Left ventricle myocardium inferior (tissue), 1 donor: ENCODE measurements at places on chromosomes 12 and 14. TPM values are rescaled to one million over a fixed set of nuclear protein-coding genes. Genes with fewer than 3 reads are reported as not detected.

EEF1AKMT3 gene
- total RNA-seq, result 0.99 TPM

RIPK3 gene
- total RNA-seq, result 3.6 TPM

- H3K4me3 ChIP-seq, result peak overlapping the region; percentile 97
- peaks cover 38% of the 10 kb centered on the region for H3K36me3 ChIP-seq
- peak overlapping the region; percentile 90 for H3K27ac ChIP-seq
- DNase-seq, result no peak
- H3K4me1 ChIP-seq, result peaks cover 25% of the 10 kb centered on the region
- no peaks in the 10 kb centered on the region for H3K27me3 ChIP-seq
These were observed 706 bp downstream of the PRMT5 start for GRCh38 chr14:22928237-22929103.

DNA sequence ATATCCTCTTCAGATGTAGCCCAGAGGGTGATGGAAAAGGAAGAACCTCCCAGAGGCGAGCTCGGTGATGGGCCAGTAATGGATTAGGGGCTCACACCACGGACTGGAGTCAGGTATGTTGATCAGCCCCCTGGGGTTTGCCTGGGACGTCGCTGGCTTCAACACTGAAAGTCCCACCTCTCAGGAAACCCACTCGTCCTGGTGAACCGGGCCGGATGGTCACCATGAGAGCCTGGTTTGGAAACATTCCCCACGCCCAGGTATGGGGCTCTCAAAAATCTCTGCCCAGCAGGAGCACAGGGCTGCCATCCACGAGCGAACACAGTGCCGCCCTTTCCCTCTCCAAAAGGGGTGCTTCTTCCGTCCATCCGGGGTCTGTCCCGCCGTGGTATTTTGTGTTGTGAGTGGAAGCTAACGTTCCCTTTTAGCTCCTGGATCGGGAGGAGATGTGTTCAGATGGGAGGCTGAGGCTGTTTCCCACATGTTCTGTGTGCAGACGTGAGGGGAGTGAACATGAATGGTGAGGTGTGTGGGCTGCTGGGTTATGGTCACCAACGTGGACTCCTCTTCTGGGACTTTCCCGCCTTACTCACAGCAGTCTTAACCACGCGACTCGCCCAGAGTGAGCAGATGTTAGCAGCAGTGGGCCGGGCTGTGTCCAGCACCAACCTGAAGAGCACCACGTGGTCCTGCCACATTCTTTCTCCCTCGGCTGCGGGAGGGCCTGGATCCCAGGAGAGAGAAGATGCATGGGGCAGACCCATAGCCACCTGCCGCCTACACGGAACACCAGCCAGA, 139.2 kb downstream of the KIF26A start:
- no peaks in the 10 kb centered on the region for H3K4me1 ChIP-seq
- no peak overlapping the region for H3K27ac ChIP-seq
- peak; percentile 11 for DNase-seq
- H3K36me3 ChIP-seq, result no peaks in the 10 kb centered on the region
- peaks cover 51% of the 10 kb centered on the region for H3K27me3 ChIP-seq

GRCh38 chr12:103969391-103969790, 3.7 kb downstream of the TDG start:
- DNase-seq, result no peak
- peaks cover 5% of the 10 kb centered on the region for H3K36me3 ChIP-seq
- H3K27me3 ChIP-seq, result no peaks in the 10 kb centered on the region
- H3K27ac ChIP-seq, result no peak overlapping the region
- no peak overlapping the region for H3K4me3 ChIP-seq

DNA sequence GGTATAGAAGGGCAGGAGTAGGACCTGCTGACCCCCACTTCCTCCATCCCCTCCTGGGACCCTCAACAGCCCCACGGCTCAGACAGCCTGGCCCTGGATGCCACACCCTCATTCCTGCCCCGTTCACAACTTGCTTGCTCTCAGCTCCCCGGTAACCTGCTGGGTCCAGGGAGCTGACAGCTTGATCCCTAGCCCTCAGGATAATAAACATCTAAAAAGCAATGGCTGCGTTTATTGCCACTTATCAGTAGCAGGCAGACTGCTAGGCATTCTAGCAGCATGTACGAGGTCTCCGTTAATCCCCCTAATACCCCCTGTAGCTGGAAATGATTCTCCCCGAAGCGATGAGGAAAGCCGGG, 24.3 kb upstream of the RPLP0 start:
- H3K36me3 ChIP-seq, result peaks cover 49% of the 10 kb centered on the region
- DNase-seq, result no peak
- H3K27me3 ChIP-seq, result no peaks in the 10 kb centered on the region
- peak overlapping the region; percentile 71 for H3K27ac ChIP-seq
- H3K4me3 ChIP-seq, result peak overlapping the region; percentile 38

DNA sequence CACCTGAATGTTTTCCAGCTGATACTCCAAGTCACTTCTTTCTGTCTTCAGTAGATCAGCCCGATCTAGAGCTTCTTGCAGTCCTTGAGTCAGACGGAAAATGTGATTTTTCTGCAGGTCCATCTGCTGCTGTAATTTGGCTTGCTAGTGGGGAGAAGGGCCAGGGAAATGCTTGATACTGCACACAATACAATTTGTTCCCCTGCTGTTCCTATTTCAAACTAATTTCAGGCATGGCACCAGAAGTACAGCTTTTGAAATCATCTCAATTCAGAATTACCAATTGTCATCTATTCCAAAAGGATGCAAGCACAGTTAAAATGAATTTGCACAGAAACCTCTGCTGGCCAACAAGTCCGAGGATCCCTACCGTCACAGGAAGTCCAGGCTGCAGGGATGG, 53.4 kb downstream of the PRKAB1 start:
- no peak overlapping the region for H3K27ac ChIP-seq
- peaks cover 9% of the 10 kb centered on the region for H3K4me1 ChIP-seq
- DNase-seq, result no peak
- H3K36me3 ChIP-seq, result no peaks in the 10 kb centered on the region
- H3K4me3 ChIP-seq, result no peak overlapping the region

DNA sequence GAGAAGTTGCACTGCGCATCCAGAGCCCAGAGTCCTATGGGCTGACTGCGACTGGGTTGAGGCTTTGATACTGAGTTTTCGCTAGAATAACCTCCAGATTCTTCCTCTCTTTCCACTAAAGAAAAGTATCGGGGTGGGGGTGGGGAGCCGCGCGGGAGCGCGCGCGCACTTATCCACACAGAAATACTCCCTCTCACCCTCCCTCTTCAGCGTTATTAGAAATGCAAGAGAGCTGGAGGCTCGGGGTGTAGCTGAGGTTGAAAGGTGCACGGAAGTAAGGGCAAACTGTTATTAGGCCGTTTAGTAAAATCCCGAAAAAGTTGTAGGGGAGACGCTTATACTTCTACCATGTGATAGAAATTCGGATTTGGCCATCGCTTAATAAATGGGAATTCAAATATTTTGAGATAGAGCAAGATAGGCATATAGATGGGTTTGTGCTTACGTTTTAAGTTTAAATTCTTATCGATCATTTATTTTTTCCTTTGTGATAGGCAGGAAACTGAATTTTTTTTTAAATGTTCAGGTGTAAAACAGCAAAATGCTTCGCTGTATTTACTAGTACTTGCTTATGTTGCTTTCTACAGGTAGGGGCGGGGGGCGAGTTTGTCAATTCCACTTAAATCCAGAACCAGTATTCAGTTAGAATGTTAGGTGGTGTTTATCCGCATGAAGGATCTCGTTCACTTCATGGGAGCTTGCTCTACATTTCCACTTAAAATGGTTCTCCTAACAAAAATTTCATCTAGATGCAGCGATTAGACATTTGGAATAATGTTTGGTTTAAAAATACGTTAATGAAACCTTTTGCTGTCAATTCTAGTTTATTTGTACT, 1.1 kb downstream of the ARHGAP5 start:
- H3K4me3 ChIP-seq, result peak overlapping the region; percentile 94
- peak; percentile 33 for DNase-seq
- peaks cover 88% of the 10 kb centered on the region for H3K4me1 ChIP-seq
- no peaks in the 10 kb centered on the region for H3K27me3 ChIP-seq
- no peaks in the 10 kb centered on the region for H3K36me3 ChIP-seq
- H3K27ac ChIP-seq, result peak overlapping the region; percentile 99

- H3K27me3 ChIP-seq, result no peaks in the 10 kb centered on the region
- no peaks in the 10 kb centered on the region for H3K36me3 ChIP-seq
- peak overlapping the region; percentile 29 for H3K4me3 ChIP-seq
- no peak for DNase-seq
These were observed 89.3 kb downstream of the OSBPL8 start for GRCh38 chr12:76470028-76470939.

- no peak for DNase-seq
- H3K36me3 ChIP-seq, result no peaks in the 10 kb centered on the region
- no peaks in the 10 kb centered on the region for H3K27me3 ChIP-seq
- H3K4me3 ChIP-seq, result no peak overlapping the region
- no peaks in the 10 kb centered on the region for H3K4me1 ChIP-seq
- no peak overlapping the region for H3K27ac ChIP-seq
These were observed 285.9 kb upstream of the TMPO start for GRCh38 chr12:98229540-98229924.
